ENCODE measurements at places on chromosomes 5 and 9. TPM values are rescaled to one million over a fixed set of nuclear protein-coding genes. Genes with fewer than 3 reads are reported as not detected.

The ENTPD2 gene
- polyA plus RNA-seq, result not detected

DNA sequence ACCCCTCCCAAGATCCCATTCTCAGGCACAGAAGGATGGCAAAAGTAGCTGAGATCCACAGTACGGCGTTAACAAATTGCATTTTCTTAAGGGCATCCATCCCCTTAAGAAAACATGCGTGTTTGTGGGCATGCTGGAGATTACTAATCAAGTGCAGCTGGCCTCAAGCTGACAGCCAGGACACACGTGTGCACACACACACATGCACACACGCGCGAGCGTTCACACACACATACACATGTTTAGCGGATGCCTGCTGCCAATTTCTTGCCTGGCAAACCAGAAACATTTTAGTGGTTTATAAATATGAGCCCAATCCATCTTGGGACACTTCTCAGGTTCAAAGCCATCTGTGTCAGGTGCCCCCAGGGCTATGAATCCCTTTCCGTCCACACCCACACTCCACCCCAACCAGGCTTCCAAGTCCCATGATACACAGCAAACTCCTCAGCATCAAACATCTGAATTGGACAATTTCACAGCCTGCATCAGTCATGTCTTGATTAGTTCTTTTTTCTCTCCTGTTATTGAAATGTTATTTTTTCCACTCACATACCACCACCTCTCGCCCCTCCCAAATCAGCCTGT is 23.5 kb upstream of the SMIM23 start:
- H3K27me3 ChIP-seq, result no peaks in the 10 kb centered on the region
- no peak overlapping the region for H3K4me3 ChIP-seq
- H3K27ac ChIP-seq, result no peak overlapping the region
- DNase-seq, result no peak
- H3K36me3 ChIP-seq, result no peaks in the 10 kb centered on the region
- 0 out of 2 replicates have a peak, but pooled peaks cover 7% of the 10 kb centered on the region for H3K4me1 ChIP-seq

The TNC gene
- polyA plus RNA-seq, result 168 TPM

The GPR151 gene
- not detected for polyA plus RNA-seq

The CCNJL gene
- polyA plus RNA-seq, result not detected

GRCh38 chr9:33263131-33264002 is 1.1 kb downstream of the BAG1 start:
- no peaks in the 10 kb centered on the region for H3K27me3 ChIP-seq
- peaks cover 17% of the 10 kb centered on the region for H3K4me1 ChIP-seq
- peak; percentile 68 for DNase-seq
- peak overlapping the region; percentile 97 for H3K4me3 ChIP-seq
- H3K36me3 ChIP-seq, result peaks cover 34% of the 10 kb centered on the region

DNA sequence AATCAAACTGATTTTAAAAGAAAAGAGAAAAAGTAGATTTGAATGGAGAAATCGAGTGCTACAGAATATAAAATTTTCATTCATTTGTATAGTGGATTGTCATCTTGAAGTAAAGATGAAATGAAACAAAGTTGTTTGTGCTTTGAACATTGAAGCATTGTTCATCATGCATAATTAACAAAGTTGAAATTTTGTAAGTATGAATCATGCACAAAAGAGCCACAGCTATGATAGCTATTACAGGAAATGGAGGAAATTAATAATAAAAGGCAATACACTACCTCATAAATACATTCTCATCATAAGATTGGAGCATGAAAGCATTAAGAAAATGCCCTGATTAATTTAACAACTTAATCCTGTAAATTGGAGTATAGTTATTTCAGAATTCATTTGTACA is 153.4 kb upstream of the TLX3 start:
- H3K4me3 ChIP-seq, result no peak overlapping the region
- peaks cover 28% of the 10 kb centered on the region for H3K4me1 ChIP-seq
- peak; percentile 48 for DNase-seq
- no peak overlapping the region for H3K27ac ChIP-seq
- no peaks in the 10 kb centered on the region for H3K36me3 ChIP-seq

DNA sequence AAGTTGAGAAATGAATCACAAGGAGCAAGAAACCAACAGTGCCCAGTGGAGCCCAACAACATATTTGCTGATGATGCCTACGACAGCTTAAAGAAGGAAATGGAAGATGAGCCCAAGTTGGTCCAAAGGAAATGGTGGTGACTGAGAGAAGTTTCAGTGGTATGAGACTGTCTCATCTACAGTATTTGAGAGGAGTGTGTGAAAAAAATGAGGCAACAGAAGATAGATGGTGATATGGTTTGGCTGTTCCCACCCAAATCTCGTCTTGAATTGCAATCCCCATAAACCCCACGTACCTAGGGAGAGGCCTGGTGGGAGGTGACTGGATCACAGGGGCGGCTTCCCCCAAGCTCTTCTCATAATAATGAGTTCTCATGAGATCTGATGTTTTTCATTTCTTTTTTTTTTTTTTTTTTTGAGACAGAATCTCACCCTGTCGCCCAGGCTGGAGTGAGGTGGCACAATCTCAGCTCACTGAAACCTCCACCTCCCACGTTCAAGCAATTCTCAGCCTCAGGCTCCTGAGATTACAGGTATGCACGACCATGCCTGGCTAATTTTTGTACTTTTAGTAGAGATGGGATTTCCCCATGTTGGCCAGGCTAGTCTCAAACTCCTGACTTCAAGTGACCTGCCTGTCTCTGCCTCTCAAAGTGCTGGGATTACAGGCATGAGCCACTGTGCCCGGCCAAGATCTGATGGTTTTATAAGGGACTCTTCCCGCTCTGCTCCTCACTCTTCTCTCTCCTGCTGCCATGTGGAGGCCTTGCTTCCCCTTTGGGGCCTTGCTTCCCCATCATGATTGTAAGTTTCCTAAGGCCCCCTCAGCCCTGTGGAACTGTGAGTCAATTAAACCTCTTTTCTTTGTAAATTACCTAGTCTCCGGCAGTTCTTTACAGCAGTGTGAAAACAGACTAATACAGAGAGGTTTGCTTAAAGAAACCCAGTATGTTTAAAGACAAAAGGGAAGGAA is 30.2 kb downstream of the EFCAB9 start:
- no peak overlapping the region for H3K4me3 ChIP-seq
- no peaks in the 10 kb centered on the region for H3K4me1 ChIP-seq
- H3K27me3 ChIP-seq, result no peaks in the 10 kb centered on the region
- H3K27ac ChIP-seq, result no peak overlapping the region
- H3K36me3 ChIP-seq, result peaks cover 20% of the 10 kb centered on the region
- DNase-seq, result no peak

DNA sequence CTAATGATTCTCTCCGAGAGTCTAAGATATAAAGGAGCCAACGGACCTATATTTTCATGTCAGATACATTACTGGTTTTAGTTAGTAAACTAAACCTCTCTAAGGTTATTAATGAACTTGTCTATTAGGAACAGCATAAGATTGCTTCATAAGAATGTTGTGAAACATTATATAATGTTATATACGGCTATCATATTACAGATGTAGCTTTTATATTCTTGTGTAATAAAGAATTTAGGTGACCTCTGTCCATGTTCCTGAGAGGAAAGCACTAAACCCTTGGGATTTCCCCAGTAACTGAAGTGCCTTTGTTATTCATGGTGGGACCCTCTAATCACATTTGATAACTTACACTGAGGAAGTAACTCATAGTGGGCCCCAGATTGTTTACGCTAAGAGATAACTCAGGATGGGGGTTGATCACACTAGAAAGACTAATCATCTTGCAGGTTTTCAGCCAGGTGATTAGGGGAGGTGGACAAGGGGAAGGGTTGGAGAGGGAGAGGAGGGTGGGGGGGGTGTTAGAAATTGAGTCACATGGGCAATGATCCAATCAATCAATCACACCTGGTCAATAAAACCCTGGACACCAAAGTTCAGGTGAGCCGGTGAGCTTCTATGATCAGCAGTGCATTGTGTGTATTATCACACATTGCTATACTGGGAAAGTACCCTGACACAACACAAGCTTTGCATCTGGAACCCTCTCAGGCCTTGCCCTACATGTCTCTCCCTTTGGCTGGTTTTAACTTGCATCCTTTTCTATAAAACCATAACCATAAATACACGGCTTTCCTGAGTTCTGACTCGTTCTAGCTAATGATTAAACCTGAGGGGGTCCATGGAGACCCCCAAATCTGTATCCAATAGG is 25.8 kb downstream of the ECPAS start:
- H3K27ac ChIP-seq, result no peak overlapping the region
- no peak overlapping the region for H3K4me3 ChIP-seq
- no peaks in the 10 kb centered on the region for H3K4me1 ChIP-seq
- no peak for DNase-seq
- no peaks in the 10 kb centered on the region for H3K27me3 ChIP-seq

The CD72 gene
- 1.9 TPM for polyA plus RNA-seq

GRCh38 chr5:95941756-95942155 is 19.9 kb downstream of the ELL2 start:
- peaks cover 79% of the 10 kb centered on the region for H3K36me3 ChIP-seq
- DNase-seq, result no peak
- no peaks in the 10 kb centered on the region for H3K27me3 ChIP-seq
- peak overlapping the region; percentile 15 for H3K27ac ChIP-seq
- peaks cover 86% of the 10 kb centered on the region for H3K4me1 ChIP-seq

GRCh38 chr9:94839398-94839797 is 112.9 kb downstream of the AOPEP start:
- H3K36me3 ChIP-seq, result no peaks in the 10 kb centered on the region
- H3K27ac ChIP-seq, result no peak overlapping the region
- no peak for DNase-seq
- no peaks in the 10 kb centered on the region for H3K4me1 ChIP-seq
